T follicular helper cell (primary cell): ENCODE measurements at places on chromosomes 1 and 21.

- DNase-seq, result no peak
These were observed 313.5 kb downstream of the ZNF326 start for GRCh38 chr1:90308421-90308820.

DNA sequence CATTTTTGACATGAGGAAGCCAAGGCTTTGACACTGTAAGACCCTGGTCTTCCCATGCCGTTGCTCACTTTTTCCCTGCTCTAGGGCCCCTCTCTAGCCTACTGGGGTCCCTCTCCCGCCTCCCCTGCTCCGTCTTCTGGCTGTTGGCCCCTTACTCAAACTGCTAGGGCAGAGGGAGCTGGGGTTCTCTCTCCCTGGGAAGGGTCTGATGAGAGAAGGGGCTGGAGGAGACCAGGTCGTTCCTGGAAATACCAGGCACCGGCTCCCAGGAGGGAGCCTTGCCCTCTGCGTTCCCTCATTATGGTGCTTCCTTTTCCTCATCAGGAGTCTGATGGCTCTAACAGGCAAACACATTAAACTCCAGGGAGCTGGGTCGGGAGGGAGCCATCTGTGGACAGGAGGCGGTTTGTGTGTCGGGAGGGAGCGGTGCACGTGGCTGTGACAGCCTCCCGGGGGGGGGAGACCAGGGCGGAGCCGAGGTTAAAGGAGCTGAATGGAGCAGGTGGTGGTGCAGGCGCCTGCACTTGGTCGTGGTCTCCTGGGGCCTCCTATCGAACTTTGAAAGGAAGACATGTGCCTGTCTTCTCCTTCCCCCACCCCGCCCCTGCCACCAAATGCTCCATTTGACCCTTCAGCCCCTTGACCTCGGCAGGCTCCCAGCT, 35.4 kb upstream of the LHX4 start:
- DNase-seq, result no peak

DNA sequence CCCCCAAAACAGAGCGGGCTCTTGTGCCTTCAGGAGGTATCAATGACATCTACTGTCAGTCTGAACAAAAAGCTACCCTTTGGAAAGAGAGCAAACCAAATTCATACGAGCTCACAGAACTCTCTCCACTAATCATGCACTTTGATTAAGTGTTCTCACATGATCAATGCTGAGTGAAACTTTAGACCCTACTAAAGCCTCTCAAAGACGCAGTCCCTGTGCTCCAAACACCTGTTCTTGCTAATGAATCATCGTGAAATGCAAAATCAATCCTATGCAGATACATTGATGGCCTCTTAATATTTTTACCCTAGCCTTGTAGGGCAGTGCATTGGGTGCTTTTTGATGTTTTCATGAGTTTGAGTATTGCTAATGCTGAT, 113.4 kb downstream of the ZBTB18 start:
- no peak for DNase-seq

DNA sequence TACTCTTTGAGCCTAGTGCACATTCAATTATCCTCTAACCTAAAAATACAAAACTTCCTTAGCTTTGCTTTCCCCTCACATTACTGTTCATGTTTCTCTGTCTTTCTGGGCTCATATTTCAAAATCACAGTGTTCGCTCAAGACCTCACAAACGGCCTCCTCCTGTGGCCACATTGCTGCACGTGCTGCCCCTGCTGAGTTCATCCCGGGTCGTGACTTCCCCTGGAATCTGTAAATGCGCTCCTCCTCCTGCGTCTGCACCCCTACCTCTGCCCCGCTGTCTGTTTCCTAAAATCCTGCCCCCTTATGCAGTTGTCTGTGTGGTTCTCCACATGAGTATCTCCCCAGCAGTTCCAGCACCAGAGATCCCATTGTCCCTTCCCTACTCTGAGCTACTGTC, 45.5 kb upstream of the RAVER2 start:
- no peak for DNase-seq

DNA sequence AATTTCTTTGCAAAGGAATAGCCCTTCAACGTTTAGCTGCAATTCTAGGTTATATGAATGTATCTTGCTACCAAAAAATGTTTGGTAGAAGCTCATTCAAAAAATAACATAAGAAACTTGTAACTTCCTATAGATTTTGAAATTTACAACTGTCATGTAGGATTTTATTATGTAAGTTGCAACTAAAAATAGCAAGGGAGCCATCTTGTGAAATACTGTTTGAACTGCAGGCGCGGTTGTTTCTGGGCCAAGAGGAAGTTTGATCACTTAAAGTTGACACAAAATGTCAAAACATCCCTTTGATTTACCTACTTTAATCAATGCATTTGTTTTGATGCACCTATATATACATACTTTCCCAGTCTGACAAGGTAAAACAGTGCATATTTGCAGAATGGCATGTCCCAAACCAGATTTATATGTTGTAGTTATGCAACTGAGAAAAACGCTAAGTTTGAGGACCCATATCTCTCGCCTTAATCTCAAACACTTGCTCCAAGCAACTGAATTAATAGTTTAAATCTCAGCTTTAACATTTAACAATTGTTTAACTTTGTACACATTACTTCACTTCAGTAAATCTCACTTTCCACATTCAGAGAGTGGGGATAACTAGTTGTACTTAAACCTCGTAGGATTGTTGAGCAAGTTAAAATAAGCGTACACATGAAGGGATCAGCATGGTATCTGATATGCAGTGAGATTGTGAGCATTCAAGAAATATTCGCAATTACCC, 63.9 kb downstream of the KCNK2 start:
- no peak for DNase-seq

DNA sequence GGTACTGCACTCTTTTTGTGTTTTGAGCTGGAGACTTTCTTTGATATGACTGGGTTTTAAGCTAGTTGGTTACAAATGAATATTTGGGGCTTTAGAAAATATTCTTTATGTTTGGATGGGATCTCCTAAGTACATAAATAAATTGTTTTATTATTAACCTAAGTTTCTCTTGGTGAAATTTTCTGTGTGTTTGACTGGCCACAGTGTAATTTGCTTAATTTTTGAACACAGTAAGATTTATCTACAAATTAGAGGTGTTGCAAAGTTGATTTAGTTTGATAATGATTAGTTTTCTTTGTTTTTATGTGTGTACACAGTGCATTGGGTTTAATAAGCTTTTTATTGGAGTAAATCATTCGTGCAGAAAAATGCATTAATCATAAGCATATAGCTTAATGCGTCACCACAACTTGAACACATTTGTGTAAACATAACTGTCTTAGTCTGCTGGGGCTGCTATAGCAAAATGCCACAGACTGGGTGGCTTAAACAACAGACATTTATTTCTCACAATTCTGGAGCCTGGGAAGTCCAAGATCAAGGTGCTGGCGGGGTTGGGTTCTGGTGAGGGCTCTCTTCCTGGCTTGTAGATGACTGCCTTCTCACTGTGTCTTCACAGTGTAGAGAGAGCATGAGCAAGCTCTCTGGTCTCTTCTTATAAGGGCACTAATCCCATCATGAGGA, 17.4 kb upstream of the SLC6A9 start:
- DNase-seq, result no peak

DNA sequence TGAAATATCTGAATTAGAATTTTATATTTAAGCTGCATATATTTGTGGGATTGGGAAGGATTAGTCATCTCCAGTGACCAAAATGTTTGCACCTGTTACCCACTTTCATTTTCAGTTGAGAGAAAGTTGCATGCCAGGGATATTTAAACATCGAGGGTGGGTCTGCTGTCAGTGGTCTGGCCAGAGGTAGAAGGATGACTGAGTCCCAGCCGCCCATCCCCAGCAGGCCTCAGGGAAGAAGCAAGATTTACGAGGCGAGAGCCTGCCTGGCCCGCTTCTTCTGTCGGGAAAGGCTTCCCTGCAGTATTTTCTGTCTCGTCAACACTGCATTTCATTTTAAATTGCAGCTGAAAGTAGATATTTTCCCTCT, 1.4 kb upstream of the MAN1C1 start:
- DNase-seq, result no peak

DNA sequence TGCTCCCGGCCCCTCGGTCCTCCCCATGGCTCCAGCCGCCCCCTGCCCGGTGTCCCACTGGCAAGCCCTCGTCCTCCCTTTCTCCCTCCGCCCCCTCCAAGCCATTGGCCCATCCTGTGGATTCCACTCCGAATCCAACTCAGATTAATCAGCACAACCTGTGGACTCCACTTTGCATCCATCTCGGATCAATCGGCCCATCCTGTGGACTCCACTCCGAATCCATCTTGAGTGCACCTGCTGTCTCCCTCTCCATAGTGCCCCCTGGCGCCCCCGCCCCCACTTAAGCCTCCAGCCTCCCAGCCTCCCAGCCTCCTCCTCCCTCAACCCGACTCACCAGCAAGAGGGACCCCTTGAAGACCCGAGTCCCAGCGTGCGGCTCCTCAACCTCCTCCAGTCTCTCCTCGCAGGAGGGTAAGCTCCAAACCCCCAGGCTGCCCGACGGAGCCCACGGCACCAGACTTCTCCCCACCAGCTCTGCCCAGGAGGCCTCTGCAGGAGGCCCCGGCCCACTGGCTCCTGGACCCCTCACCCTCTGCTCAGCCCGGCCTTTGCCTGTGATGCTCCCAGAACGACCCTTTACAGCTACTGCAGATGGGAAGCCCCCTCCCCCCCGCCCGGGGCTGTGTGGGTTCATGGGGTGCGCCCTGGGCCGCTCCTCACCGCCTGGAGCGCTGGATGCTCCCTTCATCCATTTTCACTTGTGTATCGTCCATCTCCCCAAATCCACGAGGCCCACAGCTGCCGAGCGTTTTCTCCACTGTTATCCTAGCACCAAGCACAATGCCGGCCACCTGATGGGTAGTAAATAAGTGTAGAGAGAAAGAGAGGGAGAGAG, 40.6 kb upstream of the TSPEAR start:
- DNase-seq, result no peak
